ENCODE measurements at places on chromosomes 1 and 21. TPM values are rescaled to one million over a fixed set of nuclear protein-coding genes. Genes with fewer than 3 reads are reported as not detected.

- DNase-seq = no peak
Observed at GRCh38 chr1:77288275-77288674, 6.5 kb downstream of the AK5 start.

DNA sequence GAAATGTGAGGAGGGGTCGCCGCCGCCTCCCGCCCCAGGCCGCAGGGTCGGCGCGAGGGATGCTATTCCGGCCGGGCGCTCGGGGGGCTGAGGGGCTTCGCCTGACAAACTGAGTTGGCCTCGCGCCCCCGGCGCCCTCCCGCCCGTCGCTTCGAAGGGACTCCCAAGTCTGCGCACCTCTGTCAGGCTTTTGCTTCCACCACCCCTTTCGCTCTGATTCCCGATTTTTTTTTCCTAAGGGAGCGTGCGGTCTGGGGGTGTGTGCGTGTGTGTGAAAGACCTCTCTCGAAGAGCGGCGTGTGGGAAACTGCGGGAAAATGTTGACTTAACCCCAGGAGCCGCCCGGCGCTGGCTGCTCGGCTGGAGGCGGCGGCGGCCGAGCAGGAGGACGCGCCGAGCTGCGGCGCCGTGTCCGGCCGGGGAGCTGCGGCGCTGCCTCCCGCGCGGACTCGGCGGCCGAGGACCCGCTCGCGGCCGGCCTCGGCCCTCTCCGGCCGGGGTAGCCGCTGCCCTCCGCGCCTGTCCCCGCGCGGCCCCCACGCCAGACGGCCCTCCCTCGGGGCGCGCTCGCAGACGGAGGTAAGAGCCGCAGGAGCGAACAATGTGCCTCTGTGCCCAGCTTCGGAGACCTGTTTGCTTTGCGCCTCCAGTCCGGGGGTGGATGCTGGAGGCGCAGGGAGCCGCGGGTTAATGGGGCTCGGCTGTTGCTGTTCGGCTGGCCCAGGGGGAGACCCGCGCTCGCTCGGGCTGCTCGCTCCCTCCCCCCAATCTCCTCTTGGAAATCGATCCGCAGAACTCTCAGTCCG lies 1.1 kb downstream of the ADGRL2 start:
- DNase-seq = no peak

The BRINP3 gene
- total RNA-seq = 8.0 TPM

DNA sequence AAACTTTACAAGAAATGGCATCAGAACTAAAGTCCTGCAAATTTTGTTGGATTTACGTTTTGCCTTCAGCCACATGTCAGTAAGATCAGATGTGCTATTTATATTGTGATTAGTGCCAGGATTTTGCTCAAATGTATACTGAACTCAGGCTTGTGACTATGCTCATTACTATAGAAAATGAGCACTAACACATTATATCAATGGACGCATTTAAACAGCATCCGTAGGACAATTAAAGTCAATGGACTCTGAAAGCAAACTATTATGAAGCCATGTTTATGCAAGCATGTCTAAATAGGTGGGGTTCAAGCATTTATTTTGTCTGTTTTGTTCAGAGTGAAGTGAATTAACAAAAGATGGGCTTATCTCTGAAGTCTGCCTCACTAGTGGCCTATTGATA lies 20.6 kb upstream of the DDAH1 start:
- DNase-seq = no peak

GRCh38 chr1:31101147-31101502 lies 35.6 kb upstream of the PUM1 start:
- no peak for DNase-seq

DNA sequence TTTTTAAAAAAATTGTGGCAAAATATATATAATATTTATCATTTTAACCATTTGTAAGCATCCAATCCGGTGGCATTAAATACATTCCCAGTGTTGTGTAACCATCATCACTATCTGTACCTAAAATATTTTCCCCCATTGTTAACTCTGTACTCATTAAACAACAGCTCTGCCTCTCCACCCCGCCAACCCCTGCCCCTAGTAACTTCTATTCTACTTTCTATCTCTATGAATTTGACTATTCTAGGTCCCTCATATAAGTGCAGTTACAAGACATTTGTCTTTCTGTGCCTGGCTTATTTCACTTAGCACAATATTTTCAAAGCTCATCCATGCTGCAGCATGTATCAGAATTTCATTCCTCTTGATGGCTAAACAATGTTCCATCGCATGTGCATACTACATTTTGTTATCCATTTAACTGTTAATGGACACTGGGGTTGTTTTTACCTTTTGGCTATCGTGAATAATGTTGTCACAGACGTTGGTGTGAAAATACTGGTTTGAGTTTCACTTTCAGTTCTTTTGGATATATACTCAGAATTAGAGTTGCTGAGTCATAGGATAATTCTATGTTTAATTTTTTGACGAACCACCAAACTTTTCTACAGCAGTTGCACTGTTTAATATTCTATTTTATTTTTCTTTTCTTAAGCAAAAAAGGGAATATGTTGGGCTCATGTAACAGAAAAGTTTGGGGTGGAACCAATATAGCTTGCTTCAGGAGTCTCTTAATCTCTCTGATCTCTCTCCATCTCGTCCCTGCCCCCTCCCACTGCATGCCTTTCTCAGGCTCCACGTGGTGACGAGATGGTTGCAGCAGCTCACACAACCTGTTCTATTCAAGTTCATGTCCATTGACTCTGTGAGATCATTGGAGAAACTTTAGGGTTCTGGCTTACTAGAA lies 25.2 kb upstream of the RCAN1 start:
- DNase-seq = peak; percentile 43

The VSIG8 gene
- not detected for total RNA-seq

DNA sequence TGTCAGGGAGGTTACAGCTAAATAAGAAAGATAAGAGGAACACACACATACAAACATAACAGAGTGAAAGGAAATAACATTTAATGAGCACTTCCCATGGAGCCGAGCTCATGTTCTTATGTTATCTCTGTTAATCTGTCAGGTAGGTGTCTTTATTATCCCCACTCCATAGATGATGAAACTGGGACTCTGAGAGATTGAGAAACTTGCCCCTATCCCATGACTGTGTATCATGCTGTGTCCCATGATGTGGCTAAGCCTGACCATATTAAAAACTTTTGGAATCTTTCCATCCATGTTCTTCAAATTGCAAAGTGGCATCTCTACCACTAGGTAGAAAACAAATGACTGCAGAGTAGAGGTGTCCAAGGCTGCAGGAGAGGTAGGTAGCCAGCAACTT lies 285.2 kb upstream of the SGIP1 start:
- no peak for DNase-seq

GRCh38 chr1:152325111-152325510 lies at the start of gene FLG:
FLG (minus strand) TSS chr1:152325239; CDS start chr1:152315456, 9,783 bp downstream.
- DNase-seq = no peak

The DMRTA2 gene
- total RNA-seq = not detected

GRCh38 chr1:210715072-210715471 lies 386.4 kb downstream of the HHAT start:
- no peak for DNase-seq

- no peak for DNase-seq
Observed at GRCh38 chr21:37367336-37367702, 746 bp downstream of the DYRK1A start.

The KIF17 gene
- total RNA-seq = 6.0 TPM

The CEP170 gene
- total RNA-seq = 29.1 TPM

DNA sequence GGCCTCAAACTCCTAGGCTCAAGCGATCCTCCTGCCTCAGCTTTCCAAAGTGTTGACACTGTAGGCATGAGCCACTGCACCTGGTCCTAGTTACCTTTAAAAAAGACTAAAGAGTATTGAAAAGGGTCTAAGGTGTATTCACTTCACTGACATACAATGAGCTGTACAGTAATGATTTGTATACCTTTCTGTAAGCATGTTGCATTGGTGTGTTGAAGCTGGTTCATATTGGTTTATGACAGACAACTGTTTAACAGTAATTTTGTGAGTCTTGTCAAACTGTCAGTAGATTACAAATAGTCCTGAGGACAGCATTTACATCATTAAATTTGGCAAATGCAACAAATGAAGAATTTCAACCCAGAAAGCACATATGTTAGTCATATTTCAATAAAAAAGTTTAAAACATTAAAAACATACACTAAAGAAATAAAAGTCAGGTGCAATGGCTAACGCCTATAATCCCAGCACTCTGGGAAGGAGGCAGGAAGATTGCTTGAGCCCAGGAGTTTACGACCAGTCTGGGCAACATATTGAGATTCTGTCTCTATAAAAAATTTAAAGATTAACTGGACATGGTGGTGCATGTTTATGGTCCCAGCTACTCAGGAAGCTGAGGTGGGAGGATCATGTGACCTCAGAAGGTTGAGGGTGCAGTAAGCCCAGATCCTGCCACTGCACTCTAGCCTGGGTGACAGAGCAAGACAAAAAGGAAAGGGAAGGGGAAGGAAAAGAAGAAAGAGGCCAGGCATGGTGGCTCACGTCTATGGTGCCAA lies 88.3 kb upstream of the HP1BP3 start:
- no peak for DNase-seq

DNA sequence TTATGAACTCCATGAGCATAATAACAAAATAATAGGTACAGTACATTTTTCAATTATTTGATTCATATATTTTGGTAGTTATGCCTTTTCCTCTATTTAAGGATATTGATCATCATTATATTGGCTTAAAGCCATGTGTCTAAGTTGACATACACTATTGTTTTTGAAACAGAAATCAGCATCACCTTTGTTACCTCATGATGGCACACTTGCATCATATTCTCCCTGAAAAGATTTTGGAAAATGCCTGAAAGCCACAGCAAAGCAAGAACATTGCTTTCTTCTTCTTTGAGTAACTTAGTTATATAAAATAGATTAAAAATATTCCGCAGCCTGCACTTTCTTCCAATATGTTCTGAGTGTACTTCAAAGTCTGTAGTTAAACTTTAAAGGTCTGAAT lies 33.3 kb downstream of the TMPRSS15 start:
- no peak for DNase-seq

GRCh38 chr1:192860478-192861185 lies 51.8 kb downstream of the RGS2 start:
- DNase-seq = no peak

- peak; percentile 73 for DNase-seq
Observed at GRCh38 chr1:163875200-163875926, 553.6 kb downstream of the NUF2 start.

The SERPINC1 gene
- total RNA-seq = not detected

GRCh38 chr21:22244516-22244915 lies 1246.3 kb downstream of the NCAM2 start:
- DNase-seq = no peak

The TMEM52 gene
- total RNA-seq = 1.8 TPM

The SELE gene
- total RNA-seq = 0.11 TPM

The PCAT6 gene
- not detected for total RNA-seq

The FMO5 gene
- 0.86 TPM for total RNA-seq

DNA sequence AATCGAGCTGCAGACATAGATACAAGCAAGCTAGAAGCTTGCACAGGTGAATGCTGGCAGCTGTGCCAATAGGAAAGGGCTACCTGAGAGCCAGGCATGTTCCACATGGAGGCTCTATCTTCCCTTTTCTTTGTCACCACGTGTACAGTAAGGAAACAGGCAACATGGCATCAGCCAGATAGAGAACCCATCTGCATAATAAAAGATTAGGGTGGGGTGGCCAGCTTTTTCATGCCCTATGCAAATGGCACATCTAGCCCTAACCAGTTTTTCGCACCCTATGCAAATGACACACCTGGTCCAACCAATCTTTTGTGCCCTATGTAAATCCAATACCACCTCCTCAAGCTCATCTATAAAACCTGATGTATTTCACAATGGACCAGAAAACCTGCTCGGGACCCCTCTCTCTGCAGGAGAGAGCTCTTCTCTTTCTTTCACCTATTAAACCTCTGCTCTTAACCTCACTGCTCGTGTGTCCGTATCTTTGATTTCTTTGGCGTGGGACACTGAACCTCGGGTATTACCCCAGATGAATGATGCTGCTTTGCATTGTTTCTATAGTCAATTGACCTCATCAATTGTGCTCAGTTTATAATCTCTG lies 93.9 kb downstream of the SLC30A10 start:
- no peak for DNase-seq

The CD53 gene
- total RNA-seq = 7.0 TPM

The KANK4 gene
- total RNA-seq = 0.63 TPM

The MX2 gene
- total RNA-seq = 5.5 TPM

The WNT9A gene
- 2.2 TPM for total RNA-seq

All from right atrium auricular region (tissue), 2 donors.